Activated naive CD8-positive, alpha-beta T cell treated with anti-CD3 and anti-CD28 coated beads, Interleukin-2, amount 50 U/mL, for 24 hours (primary cell): ENCODE measurements at places on chromosomes 5 and 9.
A peak's percentile ranks its signal among the peaks of the same experiment; 100 is the strongest.

GRCh38 chr9:70656281-70656680 lies 241.8 kb upstream of the KLF9 start:
- H3K36me3 ChIP-seq: no peaks in the 10 kb centered on the region
- H3K27ac ChIP-seq: no peak overlapping the region
- H3K4me1 ChIP-seq: no peaks in the 10 kb centered on the region
- no peak for DNase-seq
- H3K27me3 ChIP-seq: peaks cover 2% of the 10 kb centered on the region

DNA sequence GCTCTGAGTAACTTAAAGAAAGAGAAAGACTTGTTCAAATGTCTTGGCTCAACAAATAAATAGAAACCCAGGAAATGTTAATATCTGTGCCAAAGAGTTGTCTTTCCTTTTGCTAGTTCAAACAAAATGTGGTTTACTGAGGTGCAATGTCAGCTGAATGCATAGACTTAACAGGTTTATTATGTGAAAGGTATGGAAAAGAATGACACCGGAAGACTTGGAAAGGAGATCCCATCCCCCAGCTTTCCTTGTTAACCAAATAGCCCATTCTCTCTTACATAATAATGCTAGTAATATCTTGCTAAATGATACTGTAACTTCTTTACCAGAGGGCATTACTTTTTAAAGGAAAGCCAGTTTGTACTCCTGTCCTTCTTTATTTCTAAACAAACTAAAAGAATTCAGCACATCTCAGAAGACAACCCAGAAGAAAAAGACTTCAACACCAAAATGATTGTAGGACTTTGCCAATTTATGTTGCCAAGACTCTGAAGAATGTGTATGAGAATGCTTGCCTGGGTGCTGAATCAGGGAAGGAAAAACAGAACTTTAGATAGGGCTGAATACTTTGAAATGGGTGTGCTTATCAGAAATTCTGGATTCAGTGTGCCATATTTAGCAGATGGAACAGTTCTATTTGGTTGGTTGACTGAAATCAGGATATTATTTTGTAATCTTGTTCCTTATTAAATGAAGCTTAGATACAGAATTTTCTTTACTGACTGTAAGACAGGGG lies 344.1 kb downstream of the TMEM38B start:
- H3K4me1 ChIP-seq: no peaks in the 10 kb centered on the region
- DNase-seq: no peak
- no peak overlapping the region for H3K27ac ChIP-seq

- no peak overlapping the region for H3K27ac ChIP-seq
- H3K4me1 ChIP-seq: no peaks in the 10 kb centered on the region
- no peak for DNase-seq
- H3K4me3 ChIP-seq: no peak overlapping the region
Measured at GRCh38 chr9:70588381-70588780, 173.9 kb upstream of the KLF9 start.

DNA sequence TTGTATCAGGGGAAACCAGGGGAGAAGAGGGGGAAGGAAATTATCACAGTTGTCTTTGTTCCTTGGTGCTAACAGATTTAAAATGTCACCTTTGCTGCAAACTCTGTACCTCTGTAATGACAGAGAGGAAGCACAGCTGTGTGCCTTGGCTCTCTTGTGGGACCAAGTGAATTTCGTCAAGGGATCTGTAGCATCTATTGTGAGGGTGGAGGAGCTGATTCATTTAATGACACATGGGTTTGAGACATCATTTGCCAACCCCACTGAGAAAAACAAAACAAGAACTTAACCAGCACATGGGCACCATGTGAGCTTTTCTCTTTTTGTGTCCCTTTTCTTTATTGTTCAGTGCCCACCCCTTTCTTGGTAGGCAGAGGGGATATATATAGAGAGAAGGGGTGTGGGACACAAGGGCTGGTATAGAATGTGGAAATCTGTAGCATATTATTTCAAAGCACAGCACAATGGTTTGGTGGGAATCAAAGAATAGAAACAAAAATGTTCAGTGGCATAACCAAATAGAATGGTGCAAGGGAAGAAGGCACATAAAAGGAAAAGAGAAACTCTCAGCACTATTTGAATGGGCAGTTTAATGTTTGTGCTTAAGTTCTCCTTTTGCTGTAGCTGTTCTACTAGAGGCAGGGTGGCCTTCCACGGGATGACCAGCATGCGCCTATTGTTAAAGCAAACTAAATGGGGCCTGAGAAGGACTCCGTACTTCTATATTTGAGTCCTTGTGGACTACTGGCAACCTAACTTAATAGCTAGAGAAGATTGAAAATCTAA lies 63.3 kb downstream of the LIX1 start:
- no peak overlapping the region for H3K4me3 ChIP-seq
- no peaks in the 10 kb centered on the region for H3K27me3 ChIP-seq
- no peak for DNase-seq

GRCh38 chr5:9617221-9617620 lies 12.9 kb downstream of the TAS2R1 start:
- H3K27ac ChIP-seq: no peak overlapping the region
- no peaks in the 10 kb centered on the region for H3K27me3 ChIP-seq
- H3K4me1 ChIP-seq: no peaks in the 10 kb centered on the region

DNA sequence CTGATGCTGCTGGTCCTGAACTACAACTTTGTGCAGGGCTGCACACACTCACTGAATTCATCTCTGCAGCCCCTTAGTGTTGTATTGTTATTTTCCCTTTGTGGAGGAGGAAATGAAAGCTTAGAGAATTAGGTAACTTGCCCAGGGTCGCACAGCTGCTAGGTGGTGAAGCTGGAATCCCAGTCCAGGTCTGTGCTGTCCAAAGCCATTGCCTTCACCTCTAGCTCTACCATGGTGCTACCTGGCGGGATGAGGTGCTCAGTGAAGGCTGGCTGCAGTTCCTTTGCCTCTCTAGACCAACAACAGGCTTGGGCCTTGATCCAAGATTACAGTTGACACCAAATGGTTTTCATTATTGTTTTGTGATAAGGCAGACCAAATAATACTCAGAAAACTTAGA lies 177.8 kb upstream of the PITX1 start:
- H3K4me3 ChIP-seq: no peak overlapping the region
- no peak for DNase-seq
- H3K4me1 ChIP-seq: no peaks in the 10 kb centered on the region
- H3K27me3 ChIP-seq: peaks cover 3% of the 10 kb centered on the region

DNA sequence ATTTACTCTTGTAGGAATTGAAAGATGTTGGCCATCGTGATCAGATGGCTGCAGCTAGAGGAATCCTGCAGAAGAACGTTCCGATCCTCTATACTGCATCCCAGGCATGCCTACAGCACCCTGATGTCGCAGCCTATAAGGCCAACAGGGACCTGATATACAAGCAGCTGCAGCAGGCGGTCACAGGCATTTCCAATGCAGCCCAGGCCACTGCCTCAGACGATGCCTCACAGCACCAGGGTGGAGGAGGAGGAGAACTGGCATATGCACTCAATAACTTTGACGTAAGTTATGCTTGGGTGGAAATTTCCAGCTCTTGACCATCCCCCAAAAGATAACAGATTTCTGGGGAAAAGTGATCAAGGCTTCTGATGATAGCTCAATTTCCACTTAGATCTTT lies 50.6 kb downstream of the LRRTM2 start:
- peaks cover 33% of the 10 kb centered on the region for H3K36me3 ChIP-seq
- peaks cover 2% of the 10 kb centered on the region for H3K27me3 ChIP-seq
- no peak overlapping the region for H3K4me3 ChIP-seq
- peak; percentile 31 for DNase-seq
- H3K4me1 ChIP-seq: peaks cover 27% of the 10 kb centered on the region

- H3K36me3 ChIP-seq: peaks cover 11% of the 10 kb centered on the region
- H3K27me3 ChIP-seq: no peaks in the 10 kb centered on the region
- H3K4me1 ChIP-seq: peaks cover 7% of the 10 kb centered on the region
- H3K4me3 ChIP-seq: no peak overlapping the region
Measured at GRCh38 chr9:77785341-77785740, 137.2 kb upstream of the GNA14 start.

GRCh38 chr9:79053598-79053997 lies 518.2 kb upstream of the TLE4 start:
- no peaks in the 10 kb centered on the region for H3K36me3 ChIP-seq
- H3K4me3 ChIP-seq: no peak overlapping the region
- peaks cover 2% of the 10 kb centered on the region for H3K27me3 ChIP-seq
- H3K27ac ChIP-seq: no peak overlapping the region
- no peaks in the 10 kb centered on the region for H3K4me1 ChIP-seq
- DNase-seq: no peak

GRCh38 chr5:178595150-178595549 lies 5.0 kb upstream of the COL23A1 start:
- peaks cover 13% of the 10 kb centered on the region for H3K27me3 ChIP-seq
- no peak for DNase-seq
- peaks cover 39% of the 10 kb centered on the region for H3K36me3 ChIP-seq
- peaks cover 5% of the 10 kb centered on the region for H3K4me1 ChIP-seq
- H3K4me3 ChIP-seq: no peak overlapping the region

GRCh38 chr5:40402007-40402364 lies 277.7 kb upstream of the PTGER4 start:
- H3K4me3 ChIP-seq: peak overlapping the region; percentile 1
- peak; percentile 53 for DNase-seq
- peaks cover 75% of the 10 kb centered on the region for H3K4me1 ChIP-seq

DNA sequence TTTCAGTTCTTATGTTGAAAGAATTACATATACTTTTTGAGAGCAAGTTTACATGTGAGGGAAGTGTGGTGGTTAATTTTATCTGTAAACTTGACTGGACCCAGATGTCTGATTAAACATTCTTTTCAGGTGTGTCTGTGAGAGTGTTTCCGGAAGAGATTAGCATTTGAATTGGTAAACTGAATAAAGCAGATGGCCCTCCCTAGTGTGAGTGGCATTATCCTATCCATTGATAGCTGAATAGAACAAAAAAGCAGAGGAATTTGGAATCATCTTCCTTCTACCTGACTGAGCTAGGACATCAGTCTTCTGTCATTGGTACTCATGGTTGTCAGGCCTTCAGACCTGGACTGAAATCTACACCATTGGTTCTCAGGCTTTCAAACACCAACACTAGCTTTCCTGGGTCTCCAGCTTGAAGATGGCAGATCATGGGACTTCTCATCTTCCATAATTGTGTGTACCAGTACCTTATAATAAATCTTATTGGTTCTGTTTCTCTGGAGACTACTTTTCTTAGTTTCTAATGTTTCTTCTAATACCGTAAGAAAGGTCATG lies 36.6 kb downstream of the NREP start:
- peaks cover 6% of the 10 kb centered on the region for H3K27me3 ChIP-seq
- H3K36me3 ChIP-seq: no peaks in the 10 kb centered on the region
- no peak for DNase-seq

- H3K4me3 ChIP-seq: no peak overlapping the region
- H3K27me3 ChIP-seq: no peaks in the 10 kb centered on the region
- H3K4me1 ChIP-seq: no peaks in the 10 kb centered on the region
- H3K27ac ChIP-seq: no peak overlapping the region
Measured at GRCh38 chr5:66704790-66705425, 108.7 kb downstream of the MAST4 start.

- H3K4me1 ChIP-seq: no peaks in the 10 kb centered on the region
- no peaks in the 10 kb centered on the region for H3K27me3 ChIP-seq
- no peak overlapping the region for H3K4me3 ChIP-seq
- H3K27ac ChIP-seq: no peak overlapping the region
- DNase-seq: no peak
Measured at GRCh38 chr5:107736638-107737037, 65.9 kb upstream of the EFNA5 start.

DNA sequence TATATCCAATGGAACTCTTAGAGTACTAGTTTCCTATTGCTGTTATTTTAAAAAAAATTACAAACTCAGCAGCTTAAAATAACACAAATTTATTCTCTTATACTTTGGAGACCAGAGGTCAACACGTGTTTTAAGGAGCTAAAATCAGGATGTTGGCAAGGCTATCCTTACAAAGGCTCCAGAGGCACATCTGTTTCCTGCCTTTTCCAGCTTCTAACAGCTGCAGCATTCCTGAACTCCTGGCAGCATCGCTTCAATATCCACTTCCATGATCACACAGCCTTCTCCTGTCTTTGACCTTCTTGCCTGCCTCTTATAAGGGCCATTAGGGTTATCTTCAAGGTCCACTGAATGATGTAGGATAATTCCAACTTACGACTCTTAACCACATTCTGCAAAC lies 92.2 kb upstream of the CCNG1 start:
- H3K4me1 ChIP-seq: no peaks in the 10 kb centered on the region
- no peaks in the 10 kb centered on the region for H3K36me3 ChIP-seq
- peaks cover 6% of the 10 kb centered on the region for H3K27me3 ChIP-seq

- no peak for DNase-seq
- no peak overlapping the region for H3K4me3 ChIP-seq
- peaks cover 18% of the 10 kb centered on the region for H3K36me3 ChIP-seq
- peak overlapping the region; percentile 10 for H3K27ac ChIP-seq
- H3K27me3 ChIP-seq: no peaks in the 10 kb centered on the region
- H3K4me1 ChIP-seq: peaks cover 58% of the 10 kb centered on the region
Measured at GRCh38 chr9:124392871-124393460, 22.3 kb downstream of the PSMB7 start.

DNA sequence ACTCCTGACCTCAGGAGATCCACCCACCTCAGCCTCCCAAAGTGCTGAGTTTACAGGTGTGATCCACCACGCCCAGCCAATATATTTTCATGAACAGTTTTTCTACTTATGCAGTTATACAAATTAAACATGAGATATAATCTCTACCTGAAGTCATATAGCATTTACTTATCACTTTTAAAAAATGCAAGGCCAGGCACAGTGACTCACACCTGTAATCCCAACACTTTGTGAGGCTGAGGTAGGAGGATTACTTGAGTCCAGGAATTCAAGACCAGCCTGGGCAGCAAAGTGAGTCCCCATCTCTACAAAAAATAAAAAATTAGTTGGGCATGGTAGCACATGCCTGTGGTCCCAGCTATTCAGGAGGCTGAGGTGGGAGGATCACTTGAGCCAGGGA lies 164.7 kb upstream of the LHFPL2 start:
- peaks cover 5% of the 10 kb centered on the region for H3K36me3 ChIP-seq
- no peak for DNase-seq
- H3K4me1 ChIP-seq: no peaks in the 10 kb centered on the region
- H3K27ac ChIP-seq: no peak overlapping the region
- H3K27me3 ChIP-seq: no peaks in the 10 kb centered on the region

GRCh38 chr9:962023-962422 lies 14.4 kb upstream of the DMRT3 start:
- H3K36me3 ChIP-seq: no peaks in the 10 kb centered on the region
- no peak overlapping the region for H3K4me3 ChIP-seq
- no peak for DNase-seq
- peaks cover 67% of the 10 kb centered on the region for H3K27me3 ChIP-seq
- H3K4me1 ChIP-seq: no peaks in the 10 kb centered on the region

GRCh38 chr5:135058331-135058732 lies 24.3 kb upstream of the PITX1 start:
- no peak overlapping the region for H3K27ac ChIP-seq
- no peaks in the 10 kb centered on the region for H3K36me3 ChIP-seq
- H3K4me3 ChIP-seq: no peak overlapping the region
- no peak for DNase-seq
- H3K27me3 ChIP-seq: peaks cover 6% of the 10 kb centered on the region
- H3K4me1 ChIP-seq: peaks cover 4% of the 10 kb centered on the region

DNA sequence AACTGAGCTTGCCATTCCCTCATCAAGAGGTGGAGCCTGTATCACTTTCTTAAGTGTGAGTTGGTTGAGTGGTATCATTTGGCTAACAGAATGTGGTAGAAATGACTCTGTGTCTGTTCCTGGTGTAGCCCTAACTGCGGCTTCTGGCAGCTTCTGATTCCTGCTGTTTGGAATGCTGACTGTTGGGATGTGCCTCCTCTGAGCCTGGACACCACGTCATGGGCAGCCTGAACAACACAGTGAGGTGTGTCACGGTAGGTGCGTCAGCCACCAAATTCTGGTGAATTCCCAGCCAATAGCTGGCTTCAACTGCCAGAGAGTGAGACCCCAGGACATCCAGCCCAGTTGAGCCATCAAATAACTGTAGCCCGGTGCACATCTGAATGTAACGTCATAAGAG lies 6.1 kb upstream of the C9orf152 start:
- no peak overlapping the region for H3K27ac ChIP-seq
